ENCODE measurements at places on chromosomes 13 and 19.

DNA sequence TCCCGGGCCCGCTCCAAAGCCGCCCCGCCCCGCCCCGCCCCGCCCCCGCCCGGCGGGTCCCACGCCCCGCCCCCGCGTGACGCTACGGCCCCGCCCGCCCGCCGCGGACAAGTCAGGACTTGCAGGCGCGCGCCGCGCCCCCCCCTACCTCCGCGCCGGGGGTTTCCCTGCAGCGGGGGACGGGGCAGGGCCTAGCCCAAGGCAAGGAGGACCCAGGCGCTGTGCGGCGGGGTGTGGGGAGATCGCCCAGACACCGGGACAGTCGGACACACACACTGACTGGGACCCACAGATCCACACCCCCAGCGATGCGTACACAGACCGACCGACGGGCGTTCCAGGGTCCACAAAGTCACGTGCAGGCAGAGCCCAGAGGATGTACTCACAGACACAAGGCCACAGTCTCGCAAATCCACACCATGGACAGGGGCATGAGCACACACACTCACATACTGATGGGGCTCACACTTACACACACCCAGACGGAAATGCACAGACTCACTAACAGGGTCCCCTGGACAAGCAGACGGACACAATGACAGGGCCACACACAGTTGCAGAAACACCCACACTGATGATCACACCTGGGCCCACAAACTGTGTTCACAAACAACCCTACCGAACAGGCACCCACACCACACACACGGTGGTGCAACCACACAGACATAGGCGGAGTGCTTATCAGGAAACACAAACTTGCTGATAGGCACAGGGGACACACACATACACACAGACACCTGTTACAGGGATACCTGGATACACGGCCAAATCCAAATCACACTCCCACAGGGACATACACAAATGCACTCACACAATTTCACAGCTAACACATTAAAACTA lies 436 bp upstream of the BBC3 start:
- peak; percentile 68 for DNase-seq

DNA sequence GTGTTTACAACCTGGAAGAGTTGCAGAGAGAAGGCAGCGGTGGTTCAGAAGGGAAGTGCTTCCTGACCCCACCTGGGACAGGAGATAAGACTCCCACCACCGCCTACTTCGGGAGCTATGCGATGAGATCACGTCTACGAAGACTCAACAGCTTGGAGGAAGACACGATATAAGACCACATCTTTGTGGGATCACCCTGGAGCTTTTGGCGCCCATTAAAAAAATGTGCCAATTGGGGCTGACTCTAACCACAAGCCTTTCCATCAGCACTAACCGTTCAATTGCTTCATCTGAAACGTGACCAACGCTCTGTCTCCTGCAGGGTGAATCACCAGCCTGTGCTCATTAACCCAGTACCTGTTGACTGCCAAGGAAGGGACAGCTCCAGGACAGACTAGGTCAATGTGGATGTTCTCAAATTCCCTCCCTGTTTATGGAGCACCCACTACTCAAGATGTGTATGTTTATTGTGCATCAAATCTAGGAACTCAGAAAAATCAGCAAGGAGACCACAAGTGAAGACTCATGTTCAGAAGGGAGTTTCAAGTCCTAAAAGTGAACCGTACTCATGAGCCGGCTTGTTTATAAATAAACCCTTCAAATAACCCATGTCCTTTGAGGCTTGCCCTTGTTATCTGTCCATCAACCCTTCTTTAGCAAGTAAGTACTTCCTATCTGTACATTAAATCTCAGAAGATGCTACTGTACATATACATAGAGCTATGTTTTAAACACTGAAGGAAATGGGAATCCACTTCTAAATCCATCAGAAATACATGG lies 67.5 kb downstream of the LATS2 start:
- DNase-seq, result no peak

DNA sequence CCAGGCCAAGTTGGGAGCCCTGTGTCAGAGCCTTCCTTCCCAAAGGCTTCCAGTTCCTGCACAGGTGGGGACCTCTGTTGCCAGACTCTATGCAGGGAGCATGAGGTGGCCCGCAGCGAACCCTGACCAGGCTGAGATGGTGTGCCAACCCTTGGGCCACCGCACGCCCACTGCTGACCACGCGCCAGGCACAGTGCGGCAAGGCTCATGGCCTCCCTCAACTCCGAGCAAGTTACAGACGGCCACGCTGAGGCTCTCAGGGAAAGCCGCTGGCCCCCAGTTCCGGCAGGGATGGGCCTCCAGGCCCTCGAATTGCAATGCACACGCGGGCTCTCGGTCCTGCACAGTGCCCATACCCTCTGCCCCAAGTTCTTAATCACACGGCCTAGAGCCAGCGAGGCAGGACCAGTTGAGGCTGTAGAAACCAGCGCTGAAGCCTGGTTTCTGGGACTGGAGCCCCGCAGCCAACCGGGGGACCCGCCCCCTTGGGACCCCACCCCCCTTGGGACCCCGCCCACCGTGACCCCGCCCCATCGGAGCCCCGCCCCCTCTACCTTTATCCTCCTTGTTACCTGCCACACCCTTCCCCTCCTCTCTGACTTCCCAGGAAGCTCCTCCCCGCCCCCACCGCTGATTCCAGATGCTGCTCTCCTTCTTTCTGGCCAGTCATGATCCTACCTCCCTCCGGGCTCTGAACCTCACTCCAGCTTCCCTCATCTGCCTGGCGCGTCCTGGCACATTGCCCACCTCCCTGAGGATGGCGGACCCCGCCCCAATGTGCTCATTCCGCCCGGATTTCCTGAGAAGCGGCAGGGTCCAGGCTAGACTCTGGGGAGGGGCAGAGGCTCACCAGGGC lies 6.0 kb downstream of the PEX11G start:
- DNase-seq, result no peak

GRCh38 chr13:70324519-70324918 lies 216.3 kb upstream of the KLHL1 start:
- no peak for DNase-seq

GRCh38 chr13:73072239-73072900 lies 13.6 kb downstream of the KLF5 start:
- no peak for DNase-seq

DNA sequence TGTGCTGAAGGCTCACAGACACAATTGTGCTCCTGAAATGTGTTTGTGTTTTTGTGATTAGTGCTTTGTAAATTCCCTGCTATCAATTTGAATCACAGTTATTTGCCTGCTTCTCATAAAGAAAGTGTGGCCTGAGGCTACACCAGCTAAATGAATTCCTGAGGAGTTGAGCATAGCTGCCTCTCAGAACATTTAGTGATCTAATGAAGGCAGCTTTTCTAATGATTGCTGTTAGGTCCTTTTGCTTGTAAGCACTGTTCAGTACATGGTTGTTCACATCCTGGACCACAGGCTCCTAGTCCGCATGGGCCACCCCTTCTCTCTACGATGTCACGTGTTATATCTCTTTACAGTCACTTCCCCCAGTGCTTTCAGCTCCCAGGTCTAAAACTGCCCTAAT lies 238.2 kb downstream of the B3GLCT start:
- DNase-seq, result peak; percentile 24

DNA sequence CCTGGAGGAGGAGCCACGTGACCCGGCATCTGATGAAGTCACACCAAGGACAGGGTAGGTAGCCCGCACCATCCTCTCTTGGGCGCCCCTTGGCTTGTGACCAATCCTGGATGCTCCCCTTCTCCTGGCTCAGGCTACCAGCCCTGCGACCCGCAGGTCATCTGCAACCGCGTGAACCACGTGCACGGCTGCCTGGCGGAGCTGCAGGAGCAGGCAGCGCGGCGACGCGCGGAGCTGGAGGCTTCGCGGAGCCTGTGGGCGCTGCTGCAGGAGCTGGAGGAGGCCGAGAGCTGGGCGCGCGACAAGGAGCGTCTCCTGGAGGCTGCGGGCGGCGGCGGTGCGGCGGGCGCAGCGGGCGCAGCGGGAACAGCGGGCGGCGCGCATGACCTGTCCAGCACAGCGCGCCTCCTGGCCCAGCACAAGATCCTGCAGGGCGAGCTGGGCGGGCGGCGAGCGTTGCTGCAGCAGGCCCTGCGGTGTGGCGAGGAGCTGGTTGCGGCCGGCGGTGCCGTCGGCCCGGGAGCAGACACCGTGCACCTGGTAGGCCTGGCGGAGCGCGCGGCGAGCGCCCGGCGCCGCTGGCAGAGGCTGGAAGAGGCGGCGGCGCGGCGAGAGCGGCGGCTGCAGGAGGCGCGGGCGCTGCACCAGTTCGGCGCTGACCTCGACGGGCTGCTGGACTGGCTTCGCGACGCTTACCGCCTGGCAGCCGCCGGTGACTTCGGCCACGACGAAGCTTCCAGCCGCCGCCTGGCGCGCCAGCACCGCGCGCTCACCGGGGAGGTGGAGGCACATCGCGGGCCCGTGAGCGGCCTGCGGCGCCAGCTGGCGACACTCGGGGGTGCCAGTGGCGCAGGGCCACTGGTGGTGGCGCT lies 45.9 kb downstream of the SPTBN4 start:
- no peak for DNase-seq
